ENCODE measurements at places on chromosomes 1 and 21.

DNA sequence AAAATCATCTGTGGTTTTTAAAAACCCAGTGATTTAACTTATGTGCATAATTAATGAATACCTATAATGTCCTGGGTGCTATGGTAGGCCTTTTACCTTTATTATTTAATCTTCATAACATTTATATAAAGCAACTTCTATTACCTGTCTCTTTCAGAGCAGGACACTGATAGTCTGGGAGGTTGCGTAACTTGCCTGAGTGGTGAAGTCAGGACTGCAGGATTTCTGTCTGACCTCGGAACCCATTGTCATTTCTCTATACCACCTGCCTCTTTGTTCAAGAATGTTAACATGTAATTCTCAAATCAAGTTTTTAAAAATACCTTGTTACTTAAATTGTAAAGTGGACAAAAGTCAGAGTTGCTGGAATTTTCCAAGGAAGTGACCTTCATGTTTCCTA lies 41.0 kb upstream of the BACH1 start:
- DNase-seq = no peak

DNA sequence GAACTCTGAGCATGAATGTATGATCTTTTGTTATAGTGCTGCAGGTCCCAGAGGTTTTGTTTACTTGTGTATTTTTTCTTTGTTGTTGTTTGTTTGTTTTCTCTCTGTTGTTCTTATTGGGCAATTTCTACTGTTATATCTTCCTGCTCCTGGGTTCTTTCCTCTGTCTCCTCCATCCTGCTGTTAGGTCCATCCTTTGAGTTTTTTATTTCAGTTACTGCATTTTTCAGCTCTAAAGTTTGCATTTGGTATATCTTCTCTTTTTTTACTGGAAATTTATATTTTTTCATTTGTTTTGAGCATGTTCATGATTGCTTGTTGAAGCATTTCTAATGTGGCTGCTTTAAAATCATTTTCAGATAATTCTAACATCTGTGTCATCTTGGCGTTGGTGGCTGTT lies 9.9 kb downstream of the TRPM2 start:
- no peak for DNase-seq

DNA sequence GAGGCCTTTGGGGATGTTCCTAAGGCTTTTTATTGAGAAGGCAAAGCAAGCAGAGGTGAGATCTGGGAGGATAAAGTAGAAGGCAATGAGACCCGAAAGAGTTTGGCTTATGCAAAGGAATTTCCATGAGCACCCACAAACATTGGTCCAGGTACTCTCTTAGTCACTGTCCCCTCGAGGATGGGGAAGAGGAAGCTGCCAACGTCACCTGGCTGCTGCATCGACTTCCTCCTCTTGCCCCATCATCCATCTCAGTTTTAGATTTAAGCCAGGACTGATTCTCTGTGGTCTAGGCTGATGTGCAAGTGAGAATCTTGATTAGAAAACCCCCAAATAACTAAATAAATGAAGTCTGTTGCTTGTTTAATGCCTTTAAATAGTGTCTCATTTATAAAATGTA lies 28.7 kb downstream of the RUNX1 start:
- no peak for DNase-seq

GRCh38 chr1:56585985-56586384 lies 6.6 kb upstream of the PLPP3 start:
- DNase-seq = no peak

GRCh38 chr1:84156210-84156621 lies 12.1 kb downstream of the PRKACB start:
- no peak for DNase-seq

- no peak for DNase-seq
These were observed 65.4 kb downstream of the PBX1 start for GRCh38 chr1:164624400-164624799.

DNA sequence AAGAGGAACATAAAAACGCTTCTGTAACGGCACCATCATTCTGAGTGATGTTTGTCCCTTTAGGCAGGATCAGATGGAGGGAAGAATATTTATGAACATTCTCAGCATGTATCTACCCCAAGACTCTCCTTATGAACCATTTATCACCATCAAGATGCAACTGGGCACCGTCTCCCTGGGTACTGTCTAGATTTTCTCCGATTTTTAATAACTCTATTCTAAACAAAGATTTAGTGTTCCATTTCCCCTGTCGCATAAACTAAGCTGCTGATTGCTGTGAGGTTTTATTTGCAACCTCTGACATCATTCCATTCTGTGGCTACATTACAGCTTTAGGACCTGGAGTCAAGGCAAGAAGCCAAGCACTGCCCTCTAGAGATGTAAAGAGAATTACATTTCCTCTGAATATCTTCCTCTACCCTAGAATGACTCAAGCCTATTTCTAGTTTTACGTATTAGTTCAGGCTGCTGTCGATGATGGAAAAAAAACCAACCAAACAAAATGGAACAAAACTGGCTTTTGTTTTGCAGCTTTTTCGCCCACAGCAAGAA lies 130.1 kb upstream of the MAP1LC3C start:
- DNase-seq = no peak

DNA sequence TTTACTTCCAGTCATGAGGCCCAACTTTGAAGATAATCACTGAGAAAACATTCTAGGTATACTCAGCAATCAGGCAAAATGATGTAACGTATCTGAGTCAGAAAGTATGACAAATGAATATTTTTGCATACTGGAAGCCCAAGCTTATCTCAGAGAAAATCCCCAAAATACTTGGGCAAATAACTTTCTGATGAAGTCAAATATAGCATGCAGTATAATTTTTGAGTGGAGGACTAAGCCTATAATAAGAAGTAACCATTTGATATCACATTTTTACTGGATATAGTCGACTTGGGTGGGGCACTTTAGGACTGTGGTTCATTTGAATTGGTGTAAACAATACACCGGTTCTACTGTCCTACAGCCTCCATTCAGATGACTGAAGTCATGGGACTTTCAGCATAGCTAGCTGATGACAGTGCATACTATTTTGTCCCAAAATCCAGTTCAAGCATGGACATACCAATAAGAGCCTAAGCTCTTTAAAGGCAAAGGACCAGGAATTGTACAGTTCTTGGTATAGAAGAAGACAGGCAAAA lies 2.3 kb upstream of the GADD45A start:
- no peak for DNase-seq

GRCh38 chr1:156645666-156646065 lies 3.7 kb downstream of the BCAN start:
- DNase-seq = no peak

DNA sequence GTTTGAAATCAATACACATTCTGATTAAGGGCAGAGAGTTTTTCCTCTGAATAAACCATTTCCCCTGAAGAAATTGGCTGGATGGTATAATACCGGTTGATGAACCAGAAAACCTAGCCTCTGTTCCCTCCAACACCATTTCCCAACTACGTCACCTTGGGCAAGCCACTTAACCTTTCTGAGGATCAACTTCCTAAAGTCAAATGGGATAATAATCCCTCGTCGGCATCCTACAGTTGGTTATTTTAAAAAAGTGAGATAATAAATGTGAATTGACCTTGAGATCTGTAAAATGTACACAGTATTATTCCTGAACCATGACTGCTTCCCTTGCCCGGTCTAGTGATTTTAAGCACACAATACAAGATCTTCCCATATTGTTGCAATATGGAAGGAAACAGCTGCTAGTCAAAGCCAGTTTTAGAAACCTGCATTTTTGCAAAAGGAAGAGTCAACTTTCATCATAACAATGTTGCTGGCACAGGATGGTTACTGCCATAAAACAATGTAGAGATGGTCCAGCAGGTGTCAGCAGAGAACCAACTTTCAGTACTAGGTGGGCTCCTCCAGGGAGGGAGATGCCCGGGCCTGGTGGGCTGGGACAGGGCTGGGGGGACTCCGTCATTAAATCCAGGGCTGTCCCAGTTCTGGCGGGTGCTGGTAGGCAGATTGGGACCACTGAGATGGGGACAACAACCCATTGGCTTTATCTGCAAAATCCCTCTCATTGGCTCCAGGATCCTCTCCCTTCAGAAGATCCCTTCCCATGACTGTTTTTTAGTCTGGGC lies 5.2 kb upstream of the HLX start:
- DNase-seq = no peak

DNA sequence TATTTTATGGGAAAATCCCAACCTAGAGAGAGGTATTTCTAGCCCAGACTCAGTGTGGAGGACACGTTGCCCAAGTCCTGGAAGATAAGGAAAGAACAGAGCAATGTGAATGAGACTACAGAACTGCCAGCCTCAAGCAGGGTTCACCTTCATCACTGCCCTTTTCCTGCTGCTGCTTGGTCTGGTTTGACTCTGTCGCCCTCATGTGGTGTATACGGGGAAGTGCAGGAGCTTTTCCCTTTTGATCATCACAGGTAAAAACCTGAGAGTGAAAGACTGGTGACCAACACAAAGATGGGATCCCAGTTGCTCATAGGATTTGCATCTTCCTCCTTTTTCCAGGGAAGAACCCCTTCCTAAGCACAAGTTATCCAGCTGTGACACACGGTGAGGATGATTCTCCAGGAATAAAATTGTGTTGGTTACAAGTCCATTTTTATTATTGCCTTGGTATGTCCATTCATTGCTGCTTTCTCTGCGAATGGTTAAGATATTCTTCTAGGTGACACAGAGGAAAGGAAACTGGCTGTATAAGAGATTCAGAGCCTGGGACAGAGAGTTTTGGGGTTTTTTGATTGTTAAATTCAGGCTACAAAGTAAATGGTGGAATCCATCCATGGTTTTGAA lies 89.5 kb upstream of the CD53 start:
- peak; percentile 41 for DNase-seq

DNA sequence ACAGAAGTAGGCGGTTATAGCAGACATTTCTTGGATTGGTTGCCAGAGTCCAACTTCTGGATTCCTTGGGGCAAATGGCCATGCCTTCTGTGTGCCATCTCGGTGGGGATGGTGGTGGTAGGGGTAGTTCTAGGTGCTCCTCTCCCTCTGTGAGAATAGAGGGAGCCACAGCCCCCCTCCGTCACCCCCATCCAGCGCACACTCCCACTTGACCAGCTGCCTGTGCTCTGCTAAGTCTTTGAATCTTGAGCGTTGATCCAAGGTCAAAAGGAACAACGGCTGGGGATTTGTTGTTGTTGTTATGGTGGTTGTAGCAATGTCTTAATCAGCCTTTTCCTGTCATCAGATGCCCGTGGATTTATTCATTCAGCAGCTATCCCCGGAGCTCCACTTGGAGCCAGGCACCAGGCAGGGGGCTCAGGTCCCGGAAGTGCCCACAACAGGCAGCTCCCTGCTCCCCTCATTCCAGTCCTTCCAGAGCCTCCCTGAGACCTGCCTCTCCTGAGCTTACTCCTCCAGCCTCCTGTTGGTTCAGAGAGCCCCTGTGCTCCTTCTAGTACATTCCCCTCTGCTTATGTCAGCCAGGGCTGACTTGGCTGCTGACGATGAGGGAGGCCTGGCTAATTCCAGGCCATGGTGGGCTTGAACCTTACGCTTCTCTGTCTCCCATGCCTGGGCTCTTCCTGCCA lies 146.6 kb upstream of the WNT4 start:
- DNase-seq = no peak

All from DMS79 treated with DMSO at 0.1 percent for 48 hours (cell line).